ENCODE measurements at places on chromosomes 7 and 10.

DNA sequence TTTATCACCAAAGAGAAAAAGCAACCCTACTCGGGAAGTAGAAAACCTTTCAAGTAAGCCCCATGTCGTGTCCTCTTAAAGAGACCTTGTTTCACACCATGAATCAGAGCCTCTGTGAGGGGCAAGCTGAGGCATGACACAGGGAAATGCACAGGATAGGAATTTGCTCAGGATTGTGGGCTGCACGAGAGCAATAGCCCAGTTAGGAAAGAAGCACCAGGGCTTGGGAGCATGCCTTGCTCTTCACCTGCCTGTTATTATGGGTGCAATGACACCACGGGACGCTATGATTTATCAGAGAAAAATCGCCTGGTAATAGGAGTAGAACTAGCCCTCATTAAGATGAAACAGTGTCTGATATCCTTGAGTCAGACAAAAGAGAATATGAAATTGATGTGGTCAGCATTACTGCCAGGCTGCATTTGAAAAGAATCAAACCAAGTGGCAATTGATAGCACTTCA lies 562.9 kb upstream of the NRP1 start:
- DNase-seq: no peak

- no peak for DNase-seq
These were observed 102.5 kb downstream of the TRIL start for GRCh38 chr7:28855538-28856217.

DNA sequence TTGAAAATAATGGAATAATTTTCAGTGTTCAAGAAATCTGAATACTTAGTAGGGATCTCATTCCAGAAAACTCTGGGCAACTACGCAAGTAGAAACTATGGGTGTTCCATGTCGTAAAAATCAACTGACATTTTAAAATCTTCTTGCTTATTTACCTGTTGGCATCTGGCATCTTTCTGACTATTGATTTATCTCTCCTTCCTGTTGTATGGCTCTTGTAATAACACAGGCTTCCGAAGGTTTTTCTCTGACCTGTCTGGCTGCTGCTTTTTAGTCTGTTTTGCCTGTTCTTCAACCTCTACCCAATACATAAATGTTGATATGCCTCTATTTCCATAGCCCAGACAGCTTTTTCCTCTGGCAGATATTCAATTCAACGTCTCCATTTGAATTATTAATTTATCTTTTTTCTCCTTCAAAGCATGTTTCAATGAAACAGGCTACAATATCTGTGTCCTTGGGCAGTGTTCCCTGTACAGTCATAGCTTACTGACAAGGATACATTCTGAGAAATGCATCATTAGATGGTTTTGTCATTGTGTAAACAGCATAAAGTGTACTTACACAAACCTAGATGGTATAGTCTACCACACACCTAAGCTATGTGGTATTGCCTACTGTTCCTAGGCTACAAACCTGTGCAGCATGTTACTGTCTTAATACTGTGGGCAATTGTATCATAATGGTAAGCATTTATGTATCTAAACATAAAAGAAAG lies 105.9 kb upstream of the ETV1 start:
- DNase-seq: no peak

DNA sequence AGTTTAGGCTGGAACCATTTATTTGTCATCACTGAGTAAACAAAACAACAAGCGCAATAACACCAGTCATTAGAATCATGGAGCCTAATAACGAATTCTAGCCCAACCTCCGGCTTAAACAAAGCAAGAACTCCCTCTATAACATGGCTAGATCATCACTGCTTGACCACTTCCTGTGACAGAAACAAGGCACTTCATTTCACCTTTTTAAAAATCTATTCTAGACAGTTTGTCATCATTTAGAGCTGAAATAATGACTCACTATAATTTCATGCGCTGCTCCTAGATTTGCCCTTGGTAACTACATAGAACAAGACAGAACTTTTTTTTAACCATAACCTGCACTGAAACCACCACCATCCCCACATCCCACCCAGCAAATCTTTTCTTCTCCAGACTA lies 81.3 kb downstream of the OSBPL3 start:
- DNase-seq: no peak

All from thyroid gland (tissue), 4 donors.